Urothelium cell line (cell line): ENCODE measurements at places on chromosomes 4 and X.

- no peak for DNase-seq
Measured at GRCh38 chrX:120761810-120762209, 113.9 kb downstream of the CT47B1 start.

DNA sequence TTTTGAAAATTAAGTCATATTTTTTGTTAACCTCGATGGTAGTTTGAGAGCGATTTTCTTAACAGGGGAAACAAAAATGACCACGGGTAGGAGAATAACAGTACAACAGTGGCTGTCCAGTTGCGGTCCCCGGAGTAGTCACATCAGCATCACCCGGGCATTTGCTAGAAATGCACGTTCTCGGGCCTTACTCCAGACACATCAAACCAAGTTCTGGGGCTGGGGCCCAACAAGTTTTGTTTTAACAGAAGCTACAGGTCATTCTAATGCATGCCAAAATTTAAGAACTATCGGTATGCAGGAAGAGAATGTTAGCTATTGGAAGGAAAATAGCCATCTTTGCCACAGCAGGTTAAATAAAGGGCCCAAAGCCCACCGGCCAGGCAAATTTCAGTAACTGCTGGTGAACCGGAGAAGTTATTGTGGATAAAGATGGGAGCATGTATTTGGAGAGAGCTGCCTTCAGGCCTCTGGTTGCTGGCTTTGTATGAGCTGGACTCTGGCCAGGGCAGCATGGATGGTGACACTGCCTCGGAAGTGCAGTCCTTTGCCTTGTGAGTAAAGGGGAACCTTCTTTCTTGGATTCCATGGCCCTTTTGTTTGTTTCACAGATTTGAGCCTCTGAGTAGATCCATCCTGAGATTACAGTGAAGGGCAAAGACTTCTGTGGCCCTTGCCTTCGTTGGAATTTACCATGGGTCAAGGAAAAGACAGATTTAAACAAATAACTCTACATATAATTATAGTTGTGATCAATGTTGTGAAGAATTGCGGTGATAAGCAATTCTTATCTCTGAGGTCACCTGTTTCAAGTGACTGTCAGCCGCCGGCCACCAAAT is 62.1 kb downstream of the TBC1D14 start:
- no peak for DNase-seq

DNA sequence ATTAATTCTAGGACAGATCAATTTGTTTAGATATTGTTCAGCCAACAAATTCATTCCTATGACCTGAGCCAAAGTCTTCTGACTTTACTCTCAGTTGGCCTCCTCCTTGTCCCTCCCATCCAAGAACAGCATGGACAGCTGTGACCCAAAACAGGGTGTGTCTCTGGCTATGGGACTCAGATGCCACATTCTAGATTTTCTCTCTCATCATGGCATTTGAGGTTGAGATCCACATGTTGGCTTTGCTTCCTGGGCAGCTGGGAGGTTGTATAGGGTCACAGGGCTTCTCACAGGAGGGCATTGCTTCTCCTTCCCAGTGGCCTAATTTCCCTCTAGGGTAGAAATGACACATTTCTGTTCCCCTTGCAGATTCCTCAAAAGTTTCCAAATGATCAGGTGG is 22.6 kb upstream of the EGF start:
- DNase-seq = no peak

- no peak for DNase-seq
Measured at GRCh38 chr4:147674496-147674895, 9.5 kb downstream of the PRMT9 start.

DNA sequence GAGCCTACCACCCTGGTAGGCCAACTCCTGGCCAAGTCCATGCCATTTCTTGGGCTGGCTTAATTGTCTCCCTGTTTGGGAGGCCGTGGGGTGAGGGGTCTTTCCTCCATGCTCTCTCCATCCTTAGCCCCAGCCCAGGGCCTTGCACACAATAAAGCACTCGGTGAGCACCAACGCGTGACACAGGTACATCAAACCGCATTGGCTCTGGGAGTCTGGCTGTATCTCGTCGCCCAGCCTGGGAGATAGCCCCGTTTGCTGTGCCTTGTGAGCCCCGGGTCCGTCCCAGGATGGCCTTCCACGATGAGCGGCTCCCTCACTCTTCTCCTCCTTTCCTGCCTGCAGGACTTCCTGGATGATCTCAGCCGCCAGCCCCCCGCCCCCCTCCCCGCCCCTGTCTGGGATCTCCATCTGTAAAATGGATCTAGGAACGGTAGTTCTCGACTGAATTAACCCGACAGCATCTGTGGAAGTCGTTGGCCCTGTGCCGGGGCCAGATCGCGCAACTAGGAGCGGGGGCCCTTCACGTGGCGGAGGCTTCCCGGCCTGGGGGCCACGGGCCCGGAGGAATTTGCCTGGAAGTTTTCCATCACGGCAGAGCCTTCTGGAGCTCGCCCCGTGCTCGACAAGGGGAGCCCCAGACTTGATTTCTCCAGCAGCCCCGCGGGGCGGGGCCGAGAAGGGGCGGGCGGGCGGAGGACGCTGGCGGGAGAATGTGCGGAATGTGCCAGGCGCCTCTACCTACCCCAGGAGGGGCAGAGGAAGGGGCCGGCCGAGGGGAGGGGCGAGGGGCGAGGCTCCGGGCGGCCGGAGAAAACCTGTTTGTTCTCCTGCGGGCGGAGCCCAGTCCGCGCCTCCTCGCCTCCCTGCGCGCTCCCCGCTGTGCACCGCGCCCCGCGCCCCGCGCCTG is at the start of gene ZNF185:
ZNF185 (plus strand) TSS at position 846 of the 910 bp plus-strand sequence. CDS start 16,423 bp downstream, outside the sequence.
- DNase-seq = peak; percentile 92

DNA sequence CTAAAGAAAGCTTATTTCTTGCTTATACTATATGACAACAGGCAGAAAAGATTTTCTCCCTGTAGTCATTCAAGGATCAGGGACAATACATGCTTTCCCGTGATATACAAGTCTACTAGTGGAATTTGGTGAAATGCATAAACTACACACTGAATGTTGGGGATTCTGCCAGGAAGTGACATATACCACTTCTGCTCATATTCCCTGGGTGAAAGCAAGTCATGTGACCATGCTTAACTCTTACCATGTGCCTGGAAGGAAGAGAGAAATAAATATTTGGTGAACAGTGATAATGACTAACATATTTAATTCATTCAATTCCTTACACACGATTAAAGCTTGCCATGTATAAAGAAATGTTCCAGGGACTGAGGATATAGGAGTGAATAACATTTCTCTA is 534.6 kb downstream of the PPARGC1A start:
- DNase-seq = no peak

GRCh38 chr4:143341186-143341755 is 4.6 kb downstream of the GAB1 start:
- no peak for DNase-seq

DNA sequence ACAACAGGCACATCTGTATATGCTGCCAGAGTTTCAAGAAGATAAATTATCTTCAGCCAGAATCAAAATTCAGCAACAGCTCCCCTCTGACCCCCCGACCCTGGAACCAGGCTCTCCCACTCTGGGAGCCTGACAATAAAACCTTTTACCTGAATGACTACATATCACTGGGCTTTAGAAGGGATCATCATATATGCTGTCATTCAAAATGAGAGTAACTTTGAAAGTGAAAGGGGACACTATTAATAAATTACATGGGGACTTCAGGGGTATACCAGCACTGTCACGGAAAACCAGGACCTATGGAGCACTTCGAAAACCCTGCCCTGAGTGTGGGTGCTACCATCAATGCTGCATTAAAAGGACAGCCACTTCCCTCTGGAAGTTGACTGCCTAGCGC is 26.2 kb downstream of the TSPAN5 start:
- DNase-seq = no peak

GRCh38 chrX:1525583-1526355 is 11.2 kb downstream of the P2RY8 start:
- no peak for DNase-seq

DNA sequence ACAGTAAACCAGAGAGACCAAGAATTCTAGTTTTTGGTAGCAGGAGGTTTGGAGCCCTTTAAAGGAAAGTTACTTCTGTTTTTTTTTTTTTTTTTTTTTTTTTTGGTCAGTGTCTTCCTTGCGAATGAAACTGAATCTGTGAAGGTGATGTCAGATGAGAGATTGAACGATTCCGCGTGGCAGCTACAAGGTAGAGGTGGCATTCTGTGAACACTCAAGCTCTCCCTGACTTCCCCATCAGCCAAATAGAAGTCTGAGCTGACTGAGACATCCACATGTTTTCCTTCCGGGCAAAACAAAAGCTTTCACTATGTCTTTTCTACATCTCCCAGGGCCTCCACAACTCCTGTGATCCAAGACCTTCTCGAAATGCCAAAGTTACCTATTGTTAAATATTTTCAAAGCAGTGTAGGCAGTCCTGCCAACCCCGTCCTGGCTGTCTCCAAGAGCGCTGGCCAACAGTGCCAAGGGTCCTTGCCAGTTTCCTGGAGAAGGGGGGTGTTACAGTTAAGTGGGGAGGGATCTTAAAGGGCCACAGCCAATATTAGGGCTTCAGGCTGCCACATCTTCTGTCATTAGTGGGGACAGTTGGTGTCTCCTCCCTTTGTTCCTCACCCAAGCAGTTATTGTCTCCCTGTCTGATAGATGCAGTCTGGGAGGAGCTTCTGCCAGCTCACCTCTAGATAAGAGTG is 102.9 kb upstream of the SLC34A2 start:
- peak; percentile 55 for DNase-seq

- peak; percentile 23 for DNase-seq
Measured at GRCh38 chrX:20515841-20516461, 249.2 kb upstream of the RPS6KA3 start.

DNA sequence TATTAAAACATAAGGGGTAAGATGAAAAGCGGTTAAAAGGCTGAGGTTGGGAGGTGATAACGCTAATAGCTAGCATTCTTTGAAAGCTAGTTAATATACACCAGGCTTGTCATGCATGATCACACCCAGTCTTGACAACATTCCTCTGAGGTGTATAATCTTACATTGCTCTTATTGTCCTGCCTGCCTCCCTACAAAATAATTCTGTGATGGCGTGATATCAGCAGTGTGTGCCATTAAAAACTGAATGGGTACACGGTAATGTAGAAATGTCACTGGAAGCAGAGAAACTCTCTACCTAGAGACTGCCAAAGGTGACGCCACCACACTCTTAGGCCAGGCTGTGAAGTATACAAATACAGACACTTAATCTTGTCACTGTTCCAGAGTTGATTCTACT is 68.1 kb downstream of the DIAPH2 start:
- no peak for DNase-seq

DNA sequence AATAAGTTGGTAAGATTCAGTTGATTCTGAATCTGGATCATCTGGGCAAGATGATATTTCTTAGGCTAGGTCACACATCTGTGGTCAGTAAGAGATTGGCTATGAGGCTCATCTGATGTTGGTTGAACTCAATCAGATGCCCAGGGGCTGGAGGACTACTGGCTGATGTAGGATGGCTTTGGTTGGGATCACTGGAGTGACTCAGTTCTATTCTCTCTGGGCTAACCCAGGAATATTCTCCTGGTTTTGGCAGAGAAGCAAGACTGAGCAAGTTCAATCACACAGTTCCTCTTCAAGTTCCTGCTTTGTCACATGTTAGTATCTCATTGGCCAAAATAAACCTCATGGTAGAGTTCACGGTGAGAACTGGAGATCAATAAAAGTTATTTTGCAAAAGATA is 902.3 kb upstream of the SLIT2 start:
- DNase-seq = no peak

DNA sequence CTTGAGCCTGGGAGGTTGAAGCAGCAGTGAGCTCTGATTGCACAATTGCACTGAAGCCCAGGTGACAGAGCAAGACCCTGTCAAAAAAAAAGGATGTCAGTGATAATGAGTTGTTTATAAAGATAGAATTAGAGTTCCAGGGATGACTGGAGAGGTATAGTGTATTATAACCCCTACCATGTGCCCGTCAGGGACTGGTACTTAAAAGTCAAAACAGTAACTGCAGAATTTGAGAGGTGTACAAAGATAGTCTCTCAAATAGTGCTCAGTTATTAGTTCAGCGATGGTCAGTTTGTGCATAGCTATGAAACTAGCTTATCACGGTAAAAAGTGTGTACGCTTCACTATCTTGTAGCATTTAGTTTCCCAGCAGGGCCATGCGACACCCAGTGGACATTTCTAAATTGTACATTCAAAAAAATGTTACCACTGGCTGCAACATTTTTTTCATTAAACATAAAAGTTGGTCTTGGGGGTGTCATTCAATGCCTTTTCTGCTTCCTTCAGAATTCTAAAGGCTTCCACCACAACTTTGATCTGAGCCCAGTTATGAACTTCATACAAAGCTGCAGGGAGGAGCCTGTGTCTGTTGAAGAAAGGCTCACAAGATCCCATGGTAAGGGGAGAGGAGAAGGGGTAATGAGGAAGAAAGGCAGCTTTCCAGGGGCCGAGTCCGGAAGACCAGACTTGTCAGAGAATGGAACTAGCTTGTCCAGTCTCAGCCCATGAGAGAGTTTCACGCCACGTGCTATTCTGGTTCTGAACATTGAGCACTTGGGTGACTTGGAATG is 9.2 kb upstream of the GYG2 start:
- no peak for DNase-seq

GRCh38 chr4:113878668-113879067 is 100.8 kb downstream of the ARSJ start:
- peak; percentile 41 for DNase-seq

DNA sequence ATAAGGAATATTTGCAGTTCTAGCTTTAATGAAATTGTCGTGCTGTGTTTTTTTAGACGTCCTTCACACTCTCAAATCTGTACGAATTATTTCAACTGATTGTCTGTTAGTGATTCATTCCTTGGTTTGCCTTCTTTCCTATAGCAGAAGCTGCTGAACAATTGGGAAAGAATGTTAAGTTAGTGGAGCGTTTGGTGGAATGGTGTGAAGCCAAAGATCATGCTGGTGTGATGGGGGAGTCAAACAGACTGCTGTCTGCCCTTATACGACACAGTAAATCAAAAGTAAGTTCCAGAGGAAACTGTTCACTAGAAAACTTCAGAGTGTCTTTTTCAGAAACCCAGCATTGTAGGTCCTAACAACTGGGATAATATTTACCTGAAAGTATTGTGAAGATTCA is 159.9 kb downstream of the RAP1GDS1 start:
- DNase-seq = no peak

DNA sequence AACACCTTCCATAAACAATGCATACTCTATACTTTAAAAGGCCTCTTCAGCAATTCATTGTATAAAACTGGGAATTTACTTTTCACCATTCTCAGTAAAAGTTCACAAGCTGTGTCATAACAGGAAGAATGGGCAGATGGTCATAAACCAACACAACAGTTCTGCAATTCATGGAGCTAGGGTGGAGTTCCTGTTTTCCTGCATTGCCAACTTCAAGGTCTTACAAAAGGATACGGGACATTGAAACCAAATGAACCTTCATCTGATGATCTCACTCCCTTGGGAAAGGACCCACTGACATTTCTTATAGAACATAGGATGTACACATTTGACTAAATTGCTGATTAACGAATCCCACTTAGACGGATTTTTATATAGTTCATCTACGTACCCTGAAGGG is 4.1 kb downstream of the KDR start:
- no peak for DNase-seq

- DNase-seq = no peak
Measured at GRCh38 chr4:80226094-80226493, 28.8 kb downstream of the PRDM8 start.
